ENCODE measurements at places on chromosomes 6 and 20.
A peak's percentile ranks its signal among the peaks of the same experiment; 100 is the strongest.

DNA sequence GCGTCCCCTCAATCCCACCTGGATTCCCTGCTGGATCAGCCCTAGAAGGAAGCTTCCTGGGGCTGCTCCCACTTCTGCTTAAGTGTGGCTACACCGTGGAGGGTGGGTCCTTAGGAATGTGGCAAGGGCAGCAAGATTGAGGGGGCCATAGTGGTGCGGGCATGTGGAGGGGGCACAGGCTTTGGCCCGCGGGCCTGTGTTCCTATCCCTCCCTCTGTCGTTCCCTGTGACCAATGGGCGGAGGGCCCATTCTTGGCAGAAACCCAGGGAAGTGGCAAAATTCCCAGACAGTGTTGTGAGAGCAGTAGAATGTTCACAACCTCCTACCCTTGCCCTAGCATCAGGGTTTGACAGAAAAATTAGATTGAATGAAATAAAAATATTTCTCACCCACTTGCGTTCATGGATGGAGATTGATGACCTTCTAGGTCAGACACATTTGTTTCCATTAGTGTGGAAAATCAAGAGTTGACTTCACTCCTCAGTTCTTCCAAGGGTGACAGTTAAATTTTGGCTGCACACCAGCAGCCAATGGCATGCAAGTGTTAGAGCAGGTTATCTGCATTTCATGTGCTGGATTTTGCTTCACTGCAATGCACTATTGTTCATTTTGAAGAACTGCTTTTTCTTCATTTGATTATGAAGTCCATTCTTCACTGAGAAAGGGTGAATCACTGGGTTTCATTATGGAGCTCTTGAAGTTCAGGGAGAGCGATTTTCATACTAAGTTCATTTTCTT is 49.3 kb upstream of the AHI1 start:
- DNase-seq = no peak

DNA sequence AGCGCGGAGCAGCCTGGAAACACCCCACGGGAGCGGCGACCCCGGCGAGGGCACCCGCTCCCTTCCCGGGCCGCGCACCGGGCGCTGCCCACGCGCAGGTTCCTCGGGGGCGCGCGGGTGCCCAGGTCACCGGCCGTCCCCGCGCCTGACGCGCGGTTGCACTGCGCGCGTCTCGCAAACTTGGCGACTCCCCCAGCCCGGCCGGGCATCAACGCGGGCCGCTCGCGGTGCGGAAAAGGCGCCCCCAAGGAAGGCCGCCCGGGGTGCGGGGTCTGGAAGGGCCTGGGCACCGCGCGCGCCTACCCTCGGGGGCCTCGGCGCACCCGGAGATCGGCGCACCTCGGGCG is 555 bp upstream of the ZBTB46 start:
- DNase-seq = no peak

GRCh38 chr6:116087437-116088027 is 13.1 kb upstream of the NT5DC1 start:
- no peak for DNase-seq

- no peak for DNase-seq
Observed at GRCh38 chr6:55082021-55082420, 92.3 kb upstream of the HCRTR2 start.

DNA sequence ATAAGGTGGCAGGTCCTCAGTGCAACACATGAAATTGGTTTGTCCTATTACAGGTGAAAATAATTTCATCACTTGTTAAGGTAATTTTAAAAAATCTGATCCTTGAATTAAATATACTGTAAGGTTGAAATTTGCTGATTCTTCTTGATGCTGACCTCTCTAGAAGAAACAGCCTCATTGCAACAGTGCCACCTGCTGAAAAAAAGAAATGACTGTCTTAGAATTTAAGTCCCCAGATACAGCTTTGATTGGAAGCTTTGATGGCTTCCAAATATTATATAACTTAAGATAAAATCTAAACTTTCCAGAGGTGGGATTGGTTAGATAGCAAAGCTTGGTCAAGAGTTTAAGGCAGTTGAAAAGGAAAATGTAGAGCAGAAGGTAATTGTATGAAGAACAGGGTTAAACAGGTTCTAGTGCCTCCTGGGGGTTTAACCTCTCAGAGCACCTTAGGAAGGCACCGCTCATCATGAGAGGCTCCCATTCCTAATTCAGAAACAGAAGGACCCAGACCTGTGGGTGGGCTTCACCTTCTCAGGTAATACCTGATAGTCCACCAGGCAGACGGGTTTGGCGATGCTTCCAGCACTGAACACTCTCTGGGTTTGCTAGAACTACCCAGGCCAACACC is 401.0 kb downstream of the PAX1 start:
- no peak for DNase-seq

GRCh38 chr6:30102414-30102969 is 10.4 kb downstream of the TRIM31 start:
- no peak for DNase-seq

GRCh38 chr6:164106345-164106769 is 691.8 kb downstream of the QKI start:
- DNase-seq = no peak

DNA sequence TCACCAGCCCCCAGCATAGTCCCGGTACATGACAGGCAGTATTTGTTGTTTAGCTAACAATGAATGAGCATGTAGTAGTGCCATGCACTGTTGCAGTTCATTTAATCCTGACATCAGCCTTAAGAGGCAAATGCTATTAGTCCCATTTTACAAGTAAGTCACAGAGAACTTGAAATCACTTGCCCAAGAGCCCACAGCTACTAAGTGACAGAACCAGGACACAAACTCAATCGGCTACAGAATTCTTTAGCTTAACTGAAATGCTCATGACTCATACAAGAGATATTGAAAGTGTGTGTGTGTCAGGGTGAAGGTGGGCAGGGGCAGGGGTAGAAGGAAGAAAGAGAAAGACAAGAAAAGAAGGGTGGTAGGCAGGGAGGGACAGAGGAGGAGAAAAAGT is 52.7 kb downstream of the UNC5CL start:
- DNase-seq = no peak

GRCh38 chr20:64188682-64189529 is 24.7 kb downstream of the MYT1 start:
- DNase-seq = no peak

DNA sequence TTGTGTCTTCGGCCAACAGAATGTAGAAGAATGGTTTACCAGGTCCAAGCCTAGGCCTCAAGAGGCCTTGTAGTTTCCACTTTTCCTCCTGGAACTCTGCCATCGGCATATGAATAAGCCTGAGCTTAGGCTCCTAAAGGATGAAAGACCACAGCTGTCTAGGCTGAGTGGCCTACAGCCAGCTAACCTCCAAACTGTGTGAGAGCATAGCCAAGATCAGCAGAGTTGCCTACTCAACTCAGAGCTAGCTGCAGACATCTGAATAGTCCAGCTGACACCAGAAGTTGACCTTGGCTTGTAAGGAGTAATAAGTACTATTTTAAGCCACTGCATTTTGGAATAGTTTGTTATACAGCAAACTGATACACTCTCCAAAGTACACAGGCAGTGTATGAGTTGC is 52.6 kb upstream of the SMIM29 start:
- DNase-seq = no peak

GRCh38 chr20:46228670-46229069 is 79.6 kb downstream of the CDH22 start:
- no peak for DNase-seq

DNA sequence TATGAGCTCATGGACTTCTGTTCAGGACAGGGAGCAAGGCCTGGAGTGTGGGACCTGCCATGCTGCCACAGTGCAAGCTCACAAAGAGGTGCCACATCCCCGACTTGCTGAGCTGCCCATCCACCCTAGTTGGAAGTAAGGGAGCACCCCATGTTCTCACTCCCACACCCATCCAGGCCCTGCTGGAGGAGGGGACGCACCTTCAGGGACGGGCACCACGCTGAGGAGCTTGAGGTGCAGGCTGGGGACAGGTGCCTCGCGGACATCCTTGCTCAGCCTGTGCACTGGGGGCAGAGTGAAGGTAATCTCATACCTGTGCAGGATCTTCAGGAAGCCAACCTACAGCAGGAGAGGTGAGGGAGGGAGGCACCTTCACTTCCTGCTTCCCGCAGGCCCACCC is 12.3 kb downstream of the ADISSP start:
- no peak for DNase-seq

DNA sequence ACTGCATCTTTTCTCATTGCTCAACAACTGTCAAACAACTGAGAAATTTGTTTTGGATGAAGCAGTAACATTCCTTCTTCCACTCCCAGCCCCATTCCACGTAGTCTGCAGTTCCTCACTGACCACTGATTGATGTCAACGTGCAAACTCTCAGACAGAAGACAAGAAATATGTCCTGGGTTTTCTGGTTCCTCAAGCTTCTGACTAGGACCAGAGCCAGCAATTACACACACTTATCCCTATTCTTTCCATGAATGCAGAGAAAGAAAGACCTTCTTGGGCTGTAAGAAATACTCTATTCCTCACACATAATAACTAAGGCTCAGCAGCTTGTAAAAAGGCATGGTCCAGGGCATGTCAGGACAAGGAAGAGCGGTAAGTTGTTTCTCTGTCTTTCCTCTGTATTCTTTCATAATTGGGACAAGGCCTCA is 790.1 kb upstream of the SLC35B3 start:
- no peak for DNase-seq

DNA sequence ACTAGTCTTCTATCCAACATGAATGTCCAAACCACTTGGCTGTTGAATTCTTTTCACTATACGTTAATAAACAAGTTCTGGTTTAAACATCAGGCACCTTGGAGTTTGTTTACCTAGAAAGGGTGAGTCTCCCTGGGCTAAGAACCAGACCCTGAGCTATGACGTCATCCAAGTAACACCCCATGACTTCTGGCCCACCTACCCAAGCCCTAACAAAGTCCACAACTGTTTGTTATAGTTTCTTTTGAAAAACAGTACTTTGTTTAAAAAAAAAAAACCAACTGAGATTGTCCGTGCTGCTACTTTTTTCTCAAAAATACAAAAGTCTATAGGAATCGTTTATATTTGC is 146.9 kb upstream of the BEND6 start:
- DNase-seq = no peak

- DNase-seq = no peak
Observed at GRCh38 chr6:28956331-28956730, 32.5 kb upstream of the TRIM27 start.

DNA sequence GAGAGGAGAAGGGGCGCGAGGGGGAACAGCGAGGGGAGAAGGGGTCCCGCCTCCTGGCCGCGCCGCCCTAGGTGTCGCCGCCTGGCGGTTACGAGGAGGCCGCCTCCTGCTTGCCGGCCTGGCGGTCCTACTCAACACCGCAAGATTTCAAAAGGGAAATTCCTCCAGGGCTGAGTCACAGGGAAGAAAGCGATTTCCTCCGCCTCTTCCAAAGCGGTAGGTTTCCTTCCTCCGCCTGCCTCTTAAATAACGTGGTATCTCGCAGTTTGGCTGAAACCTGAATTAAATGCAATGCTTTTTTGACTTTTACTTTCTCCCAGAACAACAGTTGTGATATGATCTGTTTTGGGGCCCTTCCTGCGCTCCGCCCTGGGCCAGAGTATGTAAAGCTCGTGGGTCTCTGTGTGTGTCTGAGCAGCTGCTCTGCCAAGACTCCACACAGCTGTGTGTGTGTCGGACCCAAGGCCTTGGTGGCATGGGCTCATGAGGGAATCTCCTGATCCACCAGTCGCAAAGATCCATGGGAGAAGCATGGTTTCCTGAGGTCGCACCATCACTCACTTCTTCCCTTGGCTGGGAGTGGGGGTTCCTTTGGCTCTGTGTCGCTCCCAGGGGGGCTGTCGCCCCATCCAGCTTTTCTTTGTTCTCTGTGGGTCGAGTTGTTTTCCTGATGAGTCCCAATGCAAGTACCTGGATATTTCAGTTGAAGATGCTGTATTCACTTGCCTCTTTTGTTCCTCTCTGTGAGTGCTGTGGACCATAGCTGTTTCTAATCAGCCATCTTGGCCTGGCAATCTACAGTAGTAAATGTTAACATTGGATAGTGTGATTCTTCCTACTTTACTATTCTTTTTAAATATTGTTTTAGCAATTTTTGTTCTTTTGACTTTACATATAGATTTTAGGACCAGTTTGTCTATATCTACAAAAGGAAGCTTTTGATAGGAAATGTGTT is 31.6 kb upstream of the NOTCH4 start:
- peak; percentile 80 for DNase-seq

- DNase-seq = no peak
Observed at GRCh38 chr20:18721551-18722115, 92.0 kb upstream of the SCP2D1 start.

GRCh38 chr6:11633741-11634509 is 96.4 kb downstream of the TMEM170B start:
- DNase-seq = no peak

DNA sequence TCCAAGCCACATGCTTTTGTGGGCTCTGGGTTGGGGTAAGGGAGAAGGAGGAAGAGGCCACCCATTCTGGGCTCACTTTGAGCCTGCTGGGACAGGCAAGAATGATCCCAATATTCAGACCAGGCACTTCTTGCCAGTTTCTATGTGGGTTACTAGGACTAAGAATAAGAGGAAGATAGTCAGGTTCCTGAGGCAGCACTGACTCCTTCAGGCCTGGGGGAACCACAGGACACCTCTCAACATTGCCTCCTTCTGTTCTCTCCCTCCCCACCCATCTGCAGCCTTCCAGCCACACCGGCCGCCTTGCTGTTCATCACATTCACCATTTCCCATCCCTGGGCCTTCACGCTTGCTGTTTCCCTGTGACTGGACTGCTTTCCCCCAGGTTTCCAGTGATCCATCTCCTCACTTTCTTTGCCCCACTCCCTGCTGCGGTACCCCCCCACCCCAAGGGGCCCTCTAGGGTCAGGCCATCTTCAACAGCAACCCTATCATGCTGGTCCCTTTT is 69.2 kb upstream of the SIRPA start:
- no peak for DNase-seq

DNA sequence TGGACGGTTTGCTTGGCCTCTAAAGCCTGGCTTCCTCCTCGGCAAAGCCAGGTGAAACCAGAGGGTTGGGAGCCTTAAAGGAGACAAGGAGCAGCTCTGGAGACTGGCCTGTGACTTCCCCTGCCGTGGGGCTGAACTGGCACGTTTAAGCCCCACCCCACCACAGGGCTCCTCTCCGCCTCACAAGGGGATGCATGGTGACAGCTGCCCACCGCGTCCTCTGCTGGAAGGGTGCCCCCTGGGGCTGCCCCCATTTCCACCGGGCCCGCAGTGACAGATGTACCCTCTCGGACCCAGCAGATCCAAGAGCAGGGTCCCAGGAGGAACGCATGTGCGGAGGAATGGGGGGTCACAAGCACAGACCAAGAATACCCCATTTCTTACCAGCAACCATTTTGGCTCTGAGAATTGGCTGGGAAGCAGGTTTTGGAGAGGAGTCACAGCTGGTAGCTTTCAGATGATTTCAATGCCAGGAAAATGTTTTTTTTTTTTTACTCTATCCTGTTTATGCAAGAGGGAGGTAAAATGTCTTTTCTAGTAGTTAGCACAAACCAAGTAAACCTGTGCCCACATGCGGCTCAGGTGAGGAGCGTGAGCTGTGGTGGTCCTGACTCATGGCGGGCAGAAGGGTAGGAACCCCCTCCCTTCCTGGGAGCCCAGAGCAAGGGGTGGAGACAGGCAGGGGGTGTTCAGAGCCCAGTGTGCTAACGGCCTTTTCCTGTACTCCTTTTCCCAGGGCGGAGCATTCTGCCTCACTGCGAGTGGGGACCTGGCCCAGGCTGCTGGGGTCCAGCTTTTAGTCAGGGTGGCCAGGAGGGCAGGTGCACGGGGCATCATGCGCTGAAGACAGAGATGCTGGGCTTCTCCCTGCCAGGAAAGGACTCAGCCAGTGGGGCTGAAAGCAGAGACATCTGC is 33.0 kb downstream of the FRMD1 start:
- no peak for DNase-seq
